ENCODE measurements at places on chromosomes 3 and 15.

GRCh38 chr15:44394062-44394461 lies 33.4 kb upstream of the CTDSPL2 start:
- DNase-seq = no peak

DNA sequence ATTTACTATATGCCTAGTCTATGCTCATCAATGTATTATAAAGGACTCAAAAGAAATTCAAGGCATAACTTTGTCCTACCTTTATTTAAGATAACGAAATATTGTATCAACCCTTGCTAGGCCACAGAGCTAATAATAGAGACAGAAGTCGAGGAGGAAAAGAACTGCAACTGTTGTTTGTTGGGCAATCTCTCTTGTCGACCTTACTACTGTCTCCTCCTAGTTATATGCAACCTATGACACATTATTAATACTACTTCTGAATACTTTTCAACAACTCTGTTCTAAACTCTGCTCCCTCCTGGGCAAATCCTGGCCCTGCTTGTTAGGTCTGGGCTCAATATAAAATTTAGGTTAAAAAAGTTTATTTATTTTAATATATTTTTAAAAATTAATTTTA lies 24.6 kb downstream of the SPPL2A start:
- DNase-seq = no peak

DNA sequence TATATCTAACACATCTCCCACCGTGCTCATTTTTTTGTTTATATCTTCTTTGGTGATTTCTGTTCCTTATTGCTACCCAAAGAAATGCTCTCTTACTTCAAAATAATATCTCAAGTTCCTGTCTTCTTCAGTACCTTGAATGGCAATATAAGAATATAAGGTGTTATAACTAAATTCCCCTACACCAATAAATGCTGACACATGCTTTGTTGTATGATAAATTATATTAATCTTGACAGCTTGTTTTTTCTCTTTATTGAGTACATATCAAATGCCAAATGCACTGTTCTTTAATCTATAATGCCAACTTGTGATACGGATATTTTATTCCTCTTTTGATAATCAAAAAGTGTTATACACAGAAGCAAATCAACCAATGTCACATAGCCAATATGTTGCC lies 540.3 kb downstream of the PYDC2 start:
- no peak for DNase-seq

GRCh38 chr3:10561162-10561945 lies 56.0 kb upstream of the ATP2B2 start:
- no peak for DNase-seq

- peak; percentile 64 for DNase-seq
Measured at GRCh38 chr15:67134067-67134838, 68.9 kb downstream of the SMAD3 start.

- no peak for DNase-seq
Measured at GRCh38 chr3:178202194-178202593, 334.0 kb upstream of the KCNMB2 start.
